ENCODE measurements at places on chromosomes 7 and 10. TPM values are rescaled to one million over a fixed set of nuclear protein-coding genes. Genes with fewer than 3 reads are reported as not detected.

DNA sequence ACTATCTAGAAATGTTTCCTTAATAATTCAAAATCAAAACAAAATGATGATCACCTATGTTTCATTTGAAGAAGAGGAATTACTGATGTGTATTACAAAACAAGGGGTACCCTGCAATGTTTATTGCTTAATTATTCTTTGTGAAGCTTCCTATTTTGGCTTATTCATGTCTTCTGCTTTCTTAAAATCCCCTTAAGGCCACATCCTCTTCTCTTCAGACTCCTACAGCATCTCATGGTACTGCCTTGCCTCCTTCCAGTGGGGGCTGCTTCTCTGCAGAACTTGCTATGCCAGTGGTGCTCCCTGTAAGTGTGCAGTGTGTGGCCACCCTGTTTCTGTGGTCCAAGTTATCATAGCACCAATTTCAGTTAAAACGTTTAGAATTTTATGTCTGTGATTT is 35.0 kb downstream of the CCDC146 start:
- no peak for DNase-seq
- H3K4me3 ChIP-seq, result no peak overlapping the region

- H3K27ac ChIP-seq, result peak overlapping the region; percentile 39
- H3K4me1 ChIP-seq, result peaks cover 13% of the 10 kb centered on the region
These were observed 23.1 kb downstream of the TYW1 start for GRCh38 chr7:67019562-67020390.

DNA sequence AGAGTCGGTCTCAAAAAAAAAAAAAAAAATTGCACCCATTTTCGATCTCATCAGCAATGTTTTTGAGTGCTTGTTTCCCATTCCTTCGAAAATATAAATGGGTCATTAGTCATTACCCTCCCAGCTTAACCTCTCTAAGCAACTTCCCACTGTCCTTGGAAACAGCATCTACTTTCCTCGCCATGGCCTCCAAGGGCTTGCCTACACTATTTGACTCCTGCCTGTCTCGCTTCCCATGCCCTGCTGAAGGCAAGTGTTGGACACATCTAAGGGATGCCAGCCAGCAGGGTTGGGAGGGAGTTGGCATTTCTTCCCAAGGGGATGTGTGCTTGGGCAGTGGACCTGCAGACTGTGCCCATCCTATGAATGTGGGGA is 12.7 kb upstream of the RHBDD2 start:
- no peak for DNase-seq
- H3K4me1 ChIP-seq, result no peaks in the 10 kb centered on the region
- H3K36me3 ChIP-seq, result no peaks in the 10 kb centered on the region
- H3K4me3 ChIP-seq, result no peak overlapping the region

PDK4 gene
- total RNA-seq, result 3.2 TPM

Measured in PC-3 (cell line).